Activated T-cell treated with anti-CD3 and anti-CD28 coated beads, Interleukin-2, amount 50 U/mL, for 1 hour (primary cell): ENCODE measurements at places on chromosomes 5 and 9.

DNA sequence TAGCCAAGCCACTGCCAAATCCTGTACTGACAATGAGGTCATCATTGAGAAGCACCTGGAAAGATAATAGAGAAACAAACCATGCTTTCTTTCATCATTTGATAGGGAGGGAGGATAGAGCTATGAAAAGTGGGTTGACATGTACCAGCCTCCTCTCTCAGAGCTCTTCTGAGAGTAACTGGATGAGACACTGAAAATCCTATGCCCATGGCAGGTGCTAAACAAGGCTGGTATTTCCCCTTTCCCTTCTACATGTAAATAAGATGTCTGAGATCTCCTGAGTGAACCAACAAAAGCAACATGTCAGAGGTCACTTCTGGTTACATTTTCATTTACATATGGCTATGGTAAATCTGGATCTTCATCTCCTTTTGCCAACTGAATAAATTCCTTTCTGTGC, 45.3 kb upstream of the TRAF1 start:
- no peak for DNase-seq

- DNase-seq = no peak
Observed at GRCh38 chr9:108609227-108609896, 246.4 kb downstream of the ACTL7B start.

GRCh38 chr9:121282277-121283079, 14.5 kb downstream of the GSN start:
- no peak for DNase-seq

DNA sequence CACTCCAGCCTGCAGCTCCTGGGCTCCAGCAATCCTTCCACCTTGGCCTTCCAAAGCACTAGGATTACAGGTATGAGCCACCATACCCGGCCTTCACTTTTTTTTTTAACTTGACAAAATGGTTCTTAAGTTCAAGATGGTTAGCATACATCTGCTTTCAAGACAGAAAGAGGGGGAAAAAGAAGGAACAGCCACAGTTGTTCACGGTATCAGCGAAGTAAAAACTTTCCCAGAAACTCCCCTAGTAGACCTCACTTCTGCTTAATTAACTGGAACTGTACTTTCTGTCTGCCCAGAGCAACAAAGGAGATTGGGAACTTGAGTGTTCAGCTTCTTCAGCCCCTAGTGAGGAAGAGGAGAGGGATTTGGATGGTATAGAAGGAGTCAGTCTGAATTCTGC, 116.7 kb downstream of the UGCG start:
- no peak for DNase-seq

DNA sequence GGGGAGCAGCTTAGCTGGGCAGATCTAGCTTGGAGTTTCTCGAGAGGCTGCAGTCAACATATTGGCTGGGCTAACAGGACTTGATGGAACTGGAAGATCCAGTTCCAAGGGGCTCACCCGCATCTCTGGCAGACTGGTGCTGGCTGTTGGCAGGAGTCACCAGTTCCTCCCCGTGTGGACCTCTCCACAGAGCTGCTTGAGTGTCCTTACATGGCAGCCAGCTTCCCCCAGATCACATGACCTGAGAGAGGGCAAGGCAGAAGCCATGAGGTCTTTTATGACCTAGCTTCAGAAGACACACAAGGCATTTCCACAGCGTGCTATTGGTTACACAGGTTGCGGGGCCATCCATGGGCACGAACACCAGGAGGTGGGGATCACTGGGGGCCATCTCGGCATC, 26.4 kb upstream of the RXRA start:
- DNase-seq = no peak

GRCh38 chr9:78207319-78207718, 28.6 kb upstream of the CEP78 start:
- no peak for DNase-seq

- DNase-seq = no peak
Observed at GRCh38 chr5:36393656-36394428, 92.1 kb upstream of the RANBP3L start.

- DNase-seq = no peak
Observed at GRCh38 chr9:81789721-81790120, 100.4 kb upstream of the TLE1 start.

GRCh38 chr9:93669116-93669957, 93.0 kb downstream of the PHF2 start:
- DNase-seq = peak; percentile 10
